ENCODE measurements at places on chromosomes 6 and 20.
A peak's percentile ranks its signal among the peaks of the same experiment; 100 is the strongest.

GRCh38 chr6:2820415-2820814 lies 21.2 kb downstream of the SERPINB1 start:
- DNase-seq, result no peak

- DNase-seq, result no peak
Measured at GRCh38 chr6:56570413-56571359, 72.0 kb downstream of the DST start.

DNA sequence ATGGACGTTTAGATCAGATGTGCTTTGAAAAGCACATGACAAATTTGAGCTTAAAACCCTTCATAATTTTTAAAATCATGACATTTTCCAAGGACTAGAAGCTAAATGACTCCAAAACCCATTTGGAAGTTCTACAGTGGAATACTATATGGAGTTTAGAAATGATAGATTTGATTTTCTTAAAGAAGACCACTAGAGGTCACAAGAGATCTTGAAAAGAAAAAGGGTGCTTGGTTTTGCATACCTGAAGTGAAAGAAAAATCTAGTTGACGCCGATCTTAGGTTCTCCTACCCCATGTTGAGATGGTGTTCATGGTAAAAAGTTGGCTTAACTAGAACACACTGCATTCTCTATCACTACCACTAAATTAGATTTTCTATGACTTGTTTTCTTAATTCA lies 31.5 kb downstream of the CFAP61 start:
- no peak for DNase-seq

GRCh38 chr6:76330031-76330430 lies 257.6 kb upstream of the IMPG1 start:
- no peak for DNase-seq

- no peak for DNase-seq
Measured at GRCh38 chr6:140544431-140544830, 1170.0 kb upstream of the CITED2 start.

DNA sequence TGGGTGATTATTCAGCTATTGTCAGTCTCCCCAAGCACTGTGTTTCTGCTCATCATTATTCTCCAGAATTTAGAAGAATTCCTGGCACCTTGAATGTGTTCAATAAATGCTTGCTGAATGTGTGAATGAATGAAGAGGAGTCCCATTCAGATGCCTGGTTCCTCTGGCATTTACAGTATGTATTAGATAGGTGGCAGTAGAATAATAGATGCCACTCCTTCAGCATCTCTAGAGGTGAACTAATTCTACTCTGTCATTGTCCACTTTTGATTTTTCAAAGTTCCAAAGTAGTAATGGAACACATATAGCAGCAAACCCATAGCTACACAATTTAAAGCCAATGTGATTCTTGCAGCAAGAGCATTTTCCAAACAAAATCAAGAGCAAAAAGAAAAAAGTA lies 118.9 kb upstream of the CEP162 start:
- no peak for DNase-seq

DNA sequence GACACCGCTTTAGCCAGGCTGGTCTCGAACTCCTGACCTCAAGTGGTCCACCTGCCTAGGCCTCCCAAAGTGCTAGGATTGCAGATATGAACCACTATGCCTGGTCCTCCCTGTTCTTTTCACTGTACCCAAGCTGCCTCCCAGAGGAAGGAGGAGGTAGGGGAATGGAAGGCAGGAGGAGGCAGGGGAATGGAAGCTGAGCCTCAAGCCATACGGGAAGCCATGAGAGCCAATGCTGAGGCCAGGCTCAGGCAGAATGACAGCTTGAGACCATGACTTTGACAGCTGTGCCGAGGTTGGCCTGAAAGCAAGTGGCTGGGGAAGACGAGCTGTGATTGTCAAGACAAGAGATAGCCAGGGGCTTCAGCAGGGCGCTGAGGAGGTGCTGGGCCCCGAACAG lies 13.6 kb upstream of the ZNF335 start:
- DNase-seq, result no peak

DNA sequence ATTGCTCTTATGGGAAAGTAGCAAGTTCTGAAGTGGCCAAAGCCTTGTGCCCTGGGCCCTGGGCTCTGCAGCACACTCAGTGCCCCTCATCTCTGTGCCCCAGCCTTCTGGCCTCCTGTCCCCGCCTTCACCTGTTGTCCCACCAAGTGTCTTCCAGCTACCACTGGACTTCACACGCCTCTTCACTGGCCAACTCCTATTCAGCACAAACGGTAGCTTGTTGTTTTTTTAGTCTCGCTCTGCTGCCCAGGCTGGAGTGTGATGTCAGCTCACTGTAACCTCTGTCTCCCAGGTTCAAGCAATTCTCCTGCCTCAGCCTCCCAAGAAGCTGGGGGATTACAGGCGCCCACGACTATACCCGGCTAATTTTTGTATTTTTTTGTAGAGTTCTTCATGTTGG lies 4.8 kb downstream of the CCHCR1 start:
- no peak for DNase-seq

DNA sequence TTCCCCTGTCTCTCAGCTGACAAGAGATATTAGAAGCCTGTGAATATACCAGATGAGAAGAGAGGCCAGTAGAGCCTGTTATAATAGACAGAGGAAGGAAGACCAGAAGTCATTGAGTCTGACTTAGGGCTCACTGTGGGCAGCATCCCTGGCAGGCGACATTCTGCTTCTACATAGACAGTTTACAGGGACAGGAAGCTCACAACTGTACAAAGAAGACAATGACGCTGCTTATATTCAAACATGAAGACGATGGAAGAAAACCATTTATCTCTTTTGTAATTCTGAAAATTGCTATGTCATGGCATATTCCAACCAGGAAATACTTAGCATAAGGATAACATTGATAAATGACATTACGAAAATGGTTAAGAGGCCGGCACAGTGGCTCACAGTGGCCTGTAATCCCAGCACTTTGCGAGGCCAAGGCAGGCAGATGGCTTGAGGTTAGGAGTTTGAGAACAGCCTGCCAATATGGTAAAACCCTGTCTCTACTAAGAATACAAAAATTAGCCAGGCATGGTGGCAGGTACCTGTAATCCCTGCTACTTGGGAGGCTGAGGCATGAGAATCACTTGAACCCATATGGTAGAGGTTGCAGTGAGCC lies 170.9 kb downstream of the UBE3D start:
- no peak for DNase-seq

GRCh38 chr6:5871296-5871695 lies 135.4 kb downstream of the NRN1 start:
- DNase-seq, result no peak

- DNase-seq, result peak; percentile 10
Measured at GRCh38 chr6:1786455-1787453, 177.0 kb downstream of the FOXC1 start.

- no peak for DNase-seq
Measured at GRCh38 chr6:167296293-167296690, 5.2 kb downstream of the UNC93A start.

DNA sequence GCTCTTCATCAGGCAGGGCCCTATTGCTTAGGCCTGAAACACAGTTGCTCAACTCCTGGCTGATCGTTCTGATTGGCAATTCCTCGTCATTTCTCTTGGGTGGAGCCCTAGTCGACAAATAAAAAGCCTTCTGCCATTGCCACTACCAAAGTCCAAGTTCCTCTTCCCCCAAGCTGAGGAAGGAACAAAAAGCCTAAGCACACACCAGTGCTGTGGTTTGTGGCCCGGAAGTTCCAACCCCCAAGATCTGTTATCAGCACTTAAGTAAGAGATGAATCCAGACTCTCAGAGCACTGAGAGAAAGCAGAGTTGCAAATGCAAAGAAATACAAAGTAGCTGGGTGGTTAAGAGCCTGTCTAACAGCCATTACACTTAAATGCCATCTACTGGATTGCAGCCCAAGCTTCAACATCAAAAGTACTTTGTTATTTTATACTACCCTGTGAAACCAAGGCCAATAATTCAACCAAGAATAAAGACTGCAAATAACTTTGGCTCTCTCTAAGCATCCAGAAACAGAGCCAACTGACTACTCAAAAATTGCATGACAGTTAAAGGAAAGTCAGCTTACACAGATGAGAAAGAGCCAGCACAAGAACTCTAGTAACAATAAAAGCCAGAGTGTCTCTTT lies 1024.0 kb downstream of the GRIK2 start:
- DNase-seq, result no peak

DNA sequence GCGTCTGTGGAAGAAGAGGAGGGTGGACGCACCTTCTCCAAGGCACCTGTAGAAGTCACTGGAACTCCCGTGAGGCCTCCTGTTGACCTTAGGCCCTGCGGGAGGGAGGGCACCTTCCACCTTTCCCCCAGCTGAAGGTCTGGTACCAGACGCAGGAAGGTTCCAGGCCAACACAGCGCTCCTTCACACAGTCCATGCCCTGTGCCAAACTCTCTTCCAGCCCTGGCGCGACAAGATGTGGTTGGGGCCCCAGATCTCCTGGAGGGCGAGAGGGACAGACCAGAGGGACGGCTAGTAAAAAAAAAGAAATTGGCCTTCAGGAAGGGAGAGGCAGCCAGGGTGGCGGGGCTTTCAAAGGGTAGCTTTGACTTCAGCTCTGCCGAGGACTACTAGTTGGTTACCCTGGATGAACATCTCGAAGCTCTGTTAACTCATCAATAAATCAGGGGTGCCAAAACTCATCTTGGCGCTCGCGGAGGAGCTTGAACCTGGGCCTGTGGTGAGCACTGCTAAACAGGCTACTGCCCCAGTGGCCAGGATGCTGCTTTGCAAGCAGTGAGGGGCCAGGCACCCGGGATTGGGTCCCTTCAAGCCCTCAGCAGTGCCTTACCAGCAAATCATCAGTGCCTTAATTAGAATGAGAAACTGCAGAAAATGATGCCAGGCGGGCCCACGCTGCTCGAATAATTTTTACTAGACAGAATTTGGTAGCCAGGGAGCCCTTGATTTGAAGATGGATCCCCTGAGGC lies 14.9 kb downstream of the AARS2 start:
- no peak for DNase-seq

GRCh38 chr6:17504005-17504404 lies 96.1 kb upstream of the FAM8A1 start:
- no peak for DNase-seq

All from stimulated activated CD4-positive, alpha-beta T cell treated with anti-CD3 and anti-CD28 coated beads, Interleukin-12 subunit alpha, Interleukin-12 subunit beta, amount 100 ng/mL, for 4 hours (primary cell).